ENCODE measurements at places on chromosomes 7 and 10. TPM values are rescaled to one million over a fixed set of nuclear protein-coding genes. Genes with fewer than 3 reads are reported as not detected.

GRCh38 chr7:33705333-33705833 is 200.0 kb upstream of the BMPER start:
- no peak overlapping the region for H3K4me3 ChIP-seq
- H3K27me3 ChIP-seq = no peaks in the 10 kb centered on the region
- H3K36me3 ChIP-seq = no peaks in the 10 kb centered on the region
- H3K27ac ChIP-seq = no peak overlapping the region
- DNase-seq = no peak

GRCh38 chr7:20577441-20578071 is 37.9 kb upstream of the ABCB5 start:
- no peaks in the 10 kb centered on the region for H3K27me3 ChIP-seq
- no peak overlapping the region for H3K27ac ChIP-seq
- H3K4me3 ChIP-seq = no peak overlapping the region
- no peak for DNase-seq

- no peaks in the 10 kb centered on the region for H3K36me3 ChIP-seq
- no peak overlapping the region for H3K4me3 ChIP-seq
- no peak for DNase-seq
- no peaks in the 10 kb centered on the region for H3K27me3 ChIP-seq
Observed at GRCh38 chr7:126957443-126957842, 295.3 kb downstream of the GRM8 start.

- peak overlapping the region; percentile 44 for H3K4me3 ChIP-seq
- H3K36me3 ChIP-seq = no peaks in the 10 kb centered on the region
- H3K27ac ChIP-seq = no peak overlapping the region
- no peak for DNase-seq
- no peaks in the 10 kb centered on the region for H3K27me3 ChIP-seq
- peaks cover 37% of the 10 kb centered on the region for H3K4me1 ChIP-seq
Observed at GRCh38 chr7:150976529-150977381, 1.4 kb downstream of the KCNH2 start.

Gene ASB10
- not detected for total RNA-seq

DNA sequence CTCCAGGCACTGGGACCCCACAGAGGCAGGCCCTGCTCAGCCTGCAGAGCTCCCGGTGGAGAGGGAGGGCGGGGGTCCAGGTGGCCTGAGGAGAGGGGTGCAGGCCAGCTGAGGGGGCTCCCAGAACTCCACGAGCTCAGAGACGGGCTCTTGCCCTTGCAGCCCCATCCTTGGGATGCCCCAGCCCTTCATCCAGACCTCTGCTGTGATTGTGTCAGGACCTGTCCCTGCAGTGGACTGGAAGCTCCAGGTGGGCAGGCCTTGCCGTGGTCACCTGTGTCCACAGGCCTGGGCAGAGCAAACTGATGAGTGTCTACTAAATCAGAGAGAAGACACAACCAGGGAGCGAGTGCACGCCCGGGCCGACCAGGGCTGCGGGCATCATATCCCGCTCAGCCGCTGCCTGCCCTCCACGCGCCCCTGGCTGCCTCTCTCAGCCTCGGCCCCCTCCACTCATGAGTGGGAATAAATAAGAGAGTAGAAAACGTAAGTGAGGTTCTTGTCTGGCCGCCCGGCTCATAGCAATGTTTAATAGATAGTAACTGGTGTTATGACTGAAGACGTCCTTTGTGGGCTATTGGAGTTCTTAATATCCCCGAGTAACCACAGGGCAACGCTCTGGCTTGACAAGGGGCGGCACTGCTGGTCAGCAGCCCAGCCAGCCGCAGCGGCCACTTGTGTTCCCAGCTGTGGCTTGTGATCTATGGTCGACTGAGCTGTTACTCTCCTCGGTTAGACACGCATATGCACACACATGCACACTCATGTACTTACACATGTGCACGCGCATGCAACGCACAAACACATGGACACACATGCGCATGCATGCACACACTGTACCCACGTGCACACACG is 105.6 kb downstream of the LHPP start:
- no peaks in the 10 kb centered on the region for H3K27me3 ChIP-seq
- no peaks in the 10 kb centered on the region for H3K36me3 ChIP-seq
- H3K4me3 ChIP-seq = no peak overlapping the region
- no peak overlapping the region for H3K27ac ChIP-seq
- DNase-seq = no peak
- no peaks in the 10 kb centered on the region for H3K4me1 ChIP-seq

GRCh38 chr10:66521506-66521905 is 404.3 kb upstream of the LRRTM3 start:
- H3K4me1 ChIP-seq = no peaks in the 10 kb centered on the region
- H3K4me3 ChIP-seq = no peak overlapping the region
- no peaks in the 10 kb centered on the region for H3K36me3 ChIP-seq

Gene EPO
- not detected for total RNA-seq

Gene LRRC18
- total RNA-seq = 0.43 TPM

Gene GCC1
- 12.6 TPM for total RNA-seq

GRCh38 chr7:142298627-142299026 is 40.8 kb upstream of the PRSS58 start:
- no peaks in the 10 kb centered on the region for H3K27me3 ChIP-seq
- H3K4me1 ChIP-seq = no peaks in the 10 kb centered on the region
- no peak overlapping the region for H3K4me3 ChIP-seq
- H3K27ac ChIP-seq = no peak overlapping the region
- peak; percentile 24 for DNase-seq

DNA sequence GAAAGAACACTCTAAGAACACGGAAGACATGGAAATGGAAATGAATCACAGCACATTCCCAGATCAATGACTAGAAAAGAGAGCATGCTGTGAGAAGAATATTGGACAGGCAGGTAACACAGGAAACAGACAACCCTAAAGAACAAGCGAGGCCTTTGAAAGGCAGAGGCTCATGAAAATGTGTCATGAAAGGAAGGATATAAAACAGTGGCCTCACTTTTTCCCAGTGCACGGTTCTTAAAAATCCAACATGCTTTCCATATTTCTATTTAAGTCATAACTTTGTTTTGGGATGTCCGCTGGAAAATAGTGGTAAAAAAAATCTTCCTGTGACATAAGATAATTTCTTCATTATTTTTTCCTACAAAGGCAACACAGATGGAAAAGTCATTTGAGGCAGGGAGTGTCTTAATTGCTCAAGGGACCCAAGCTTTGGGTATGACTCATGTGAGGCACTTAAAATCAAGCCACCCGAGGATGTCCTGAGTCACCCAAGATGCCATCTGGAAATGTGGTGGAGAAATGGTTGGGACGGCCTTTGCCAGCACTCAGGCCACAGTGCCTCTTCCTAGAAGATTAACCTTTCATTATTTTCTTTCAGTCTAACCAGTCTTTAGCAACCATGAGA is 17.0 kb downstream of the ITIH5 start:
- no peaks in the 10 kb centered on the region for H3K27me3 ChIP-seq
- no peak overlapping the region for H3K27ac ChIP-seq
- no peak overlapping the region for H3K4me3 ChIP-seq

- no peaks in the 10 kb centered on the region for H3K36me3 ChIP-seq
- peak overlapping the region; percentile 90 for H3K4me3 ChIP-seq
- H3K27ac ChIP-seq = peak overlapping the region; percentile 90
- H3K27me3 ChIP-seq = no peaks in the 10 kb centered on the region
- DNase-seq = no peak
Observed at GRCh38 chr7:128738570-128739047, 550 bp upstream of the CALU start.

DNA sequence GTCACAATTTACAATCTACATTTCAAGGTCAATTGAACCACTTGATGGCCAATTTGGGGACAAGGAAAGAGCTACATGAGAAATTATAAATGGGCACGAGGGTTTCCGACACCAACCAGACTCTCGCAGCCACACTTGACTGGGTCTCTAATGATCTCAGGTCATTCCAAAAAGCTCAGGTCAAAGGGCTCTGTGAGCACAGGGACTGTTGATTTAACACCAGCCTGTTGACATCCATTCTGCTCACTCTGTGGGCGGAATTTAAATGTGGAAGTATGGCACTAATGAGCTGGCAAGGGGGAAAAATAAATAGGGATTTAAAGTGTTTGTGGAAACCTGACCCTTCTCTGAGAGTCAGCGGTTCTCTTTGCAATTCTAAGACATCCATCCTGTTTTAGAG is 810.7 kb upstream of the AUTS2 start:
- no peaks in the 10 kb centered on the region for H3K4me1 ChIP-seq
- H3K36me3 ChIP-seq = no peaks in the 10 kb centered on the region
- H3K27ac ChIP-seq = no peak overlapping the region
- H3K27me3 ChIP-seq = no peaks in the 10 kb centered on the region
- H3K4me3 ChIP-seq = no peak overlapping the region

Gene CUZD1
- total RNA-seq = 1.1 TPM

Gene GBF1
- 36.7 TPM for total RNA-seq

Gene PRSS37
- not detected for total RNA-seq

GRCh38 chr10:120978589-120979252 is 127.6 kb downstream of the WDR11 start:
- peak overlapping the region; percentile 31 for H3K4me3 ChIP-seq
- no peaks in the 10 kb centered on the region for H3K36me3 ChIP-seq
- H3K27ac ChIP-seq = peak overlapping the region; percentile 78
- H3K4me1 ChIP-seq = peaks cover 14% of the 10 kb centered on the region
- no peak for DNase-seq

- H3K27me3 ChIP-seq = no peaks in the 10 kb centered on the region
- peaks cover 34% of the 10 kb centered on the region for H3K36me3 ChIP-seq
- peak overlapping the region; percentile 75 for H3K27ac ChIP-seq
- H3K4me1 ChIP-seq = peaks cover 37% of the 10 kb centered on the region
- H3K4me3 ChIP-seq = peak overlapping the region; percentile 13
- no peak for DNase-seq
Observed at GRCh38 chr7:44769776-44770294, 21.2 kb downstream of the ZMIZ2 start.

- H3K27me3 ChIP-seq = no peaks in the 10 kb centered on the region
- no peak for DNase-seq
- peaks cover 4% of the 10 kb centered on the region for H3K4me1 ChIP-seq
- H3K36me3 ChIP-seq = no peaks in the 10 kb centered on the region
Observed at GRCh38 chr10:6579904-6580278, at the start of gene PRKCQ. PRKCQ (minus strand) TSS chr10:6580276; CDS start chr10:6515135, 65,141 bp downstream.

Gene EPDR1
- total RNA-seq = 107 TPM

Gene CALCR
- not detected for total RNA-seq

Gene HOXA5
- total RNA-seq = 11.5 TPM

DNA sequence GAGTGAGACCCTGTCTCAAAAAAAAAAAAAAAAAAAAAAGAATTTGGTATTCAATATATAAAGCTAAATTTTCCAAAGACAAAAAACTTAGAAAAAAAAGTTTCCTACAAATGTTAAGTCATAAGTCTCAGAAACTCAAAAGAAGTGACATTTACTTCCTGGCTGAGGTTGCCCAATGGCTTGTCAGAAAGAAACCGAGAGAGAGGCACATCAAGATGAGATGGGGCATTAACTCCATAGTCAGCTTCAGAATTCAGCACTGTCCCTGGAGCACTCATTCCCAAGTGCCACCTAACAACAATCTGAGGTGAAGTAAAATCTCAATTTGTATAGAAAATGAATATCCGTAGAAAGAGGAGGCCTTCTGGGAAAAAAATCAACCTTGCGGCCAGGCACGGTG is 6.8 kb upstream of the SPOCK2 start:
- H3K4me1 ChIP-seq = peaks cover 8% of the 10 kb centered on the region
- no peak overlapping the region for H3K27ac ChIP-seq
- DNase-seq = no peak

Gene ADAM8
- 10.4 TPM for total RNA-seq

DNA sequence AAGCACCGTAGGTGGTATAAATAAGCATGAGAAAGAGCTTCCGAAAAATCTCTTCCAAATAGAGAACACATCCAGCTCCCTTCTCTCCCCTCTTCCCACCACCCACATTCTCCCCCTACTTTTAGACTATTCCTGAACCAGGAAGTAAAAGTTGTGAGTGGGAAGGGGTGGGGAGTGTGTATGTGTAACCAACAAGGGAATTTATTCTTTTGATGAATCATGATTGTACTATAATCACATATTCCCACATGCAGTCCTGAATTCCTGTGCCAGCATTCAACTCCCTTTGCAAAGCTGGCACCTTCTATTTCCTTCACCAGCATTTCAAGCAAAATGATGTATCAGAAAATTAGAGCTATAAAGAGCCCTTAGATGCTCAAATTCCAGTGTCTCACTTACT is 230.6 kb upstream of the CHRM2 start:
- H3K27me3 ChIP-seq = no peaks in the 10 kb centered on the region
- no peak overlapping the region for H3K27ac ChIP-seq
- no peak for DNase-seq
- no peak overlapping the region for H3K4me3 ChIP-seq
- no peaks in the 10 kb centered on the region for H3K36me3 ChIP-seq

Gene PLXNA4
- total RNA-seq = 1.8 TPM

- no peak overlapping the region for H3K4me3 ChIP-seq
- no peaks in the 10 kb centered on the region for H3K27me3 ChIP-seq
Observed at GRCh38 chr7:34165927-34166550, 260.7 kb downstream of the BMPER start.

DNA sequence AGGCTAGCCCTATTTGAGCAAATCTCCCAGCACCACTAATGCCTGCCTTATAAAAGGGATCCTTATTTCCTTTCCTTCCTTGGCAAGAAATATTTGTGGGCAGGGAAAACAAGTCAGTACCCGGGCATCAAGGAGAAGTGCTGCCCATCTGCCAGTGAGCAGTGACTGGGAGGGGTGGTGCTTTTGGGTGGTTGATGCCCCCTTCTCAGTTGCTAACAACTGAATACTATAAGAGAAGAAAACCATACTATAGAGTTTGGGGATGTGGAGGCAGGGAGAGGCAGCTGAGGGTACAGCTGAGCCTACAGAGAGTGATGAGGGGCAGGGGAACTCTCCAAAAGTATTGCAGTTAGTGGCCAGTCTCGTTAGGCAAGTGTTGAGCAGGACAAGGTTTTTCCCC is 39.3 kb downstream of the OGDH start:
- peaks cover 55% of the 10 kb centered on the region for H3K36me3 ChIP-seq
- H3K27me3 ChIP-seq = no peaks in the 10 kb centered on the region
- no peak overlapping the region for H3K4me3 ChIP-seq

Gene PNLIP
- 3.3 TPM for total RNA-seq

Gene COL17A1
- total RNA-seq = 2.0 TPM

DNA sequence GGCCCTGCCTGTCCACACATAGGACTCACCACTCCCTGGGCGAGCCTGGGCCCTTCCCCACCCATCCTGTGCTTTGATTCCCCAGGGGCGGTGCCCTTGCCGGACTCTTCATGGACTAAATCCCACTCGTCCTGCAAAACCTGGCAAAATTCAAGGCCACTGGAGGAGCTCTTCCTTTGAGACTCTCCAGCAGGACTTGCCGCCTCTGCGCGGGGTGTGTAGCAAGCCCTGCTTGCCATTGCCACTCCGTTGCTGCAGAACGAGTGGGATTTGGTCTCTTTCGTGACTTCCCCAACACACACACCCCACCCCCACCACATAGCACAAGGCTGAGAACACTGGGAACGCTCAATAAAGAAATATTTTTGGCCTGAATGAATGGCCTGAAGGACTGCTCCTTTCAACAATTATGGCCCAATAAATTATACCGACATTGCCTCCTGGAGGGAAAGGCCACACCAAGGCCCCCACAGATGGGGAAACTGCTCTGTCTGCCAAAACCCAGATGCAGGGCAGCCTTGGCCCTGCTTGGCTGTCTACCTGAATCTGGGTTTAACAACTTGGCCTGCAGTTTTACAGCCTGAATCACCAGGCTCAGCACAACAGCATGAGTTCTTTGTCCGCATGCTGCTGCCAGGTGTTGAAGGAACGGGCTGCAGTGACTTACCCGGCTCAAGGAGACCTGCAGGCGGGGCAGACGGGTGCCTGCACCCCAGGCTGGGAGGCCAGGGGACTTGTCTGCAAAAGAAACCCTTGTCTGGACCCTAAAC is 72.8 kb upstream of the KAT6B start:
- no peak overlapping the region for H3K27ac ChIP-seq
- H3K36me3 ChIP-seq = no peaks in the 10 kb centered on the region
- peak; percentile 47 for DNase-seq
- no peak overlapping the region for H3K4me3 ChIP-seq
